ENCODE measurements at places on chromosomes 12 and 14.
A peak's percentile ranks its signal among the peaks of the same experiment; 100 is the strongest.

DNA sequence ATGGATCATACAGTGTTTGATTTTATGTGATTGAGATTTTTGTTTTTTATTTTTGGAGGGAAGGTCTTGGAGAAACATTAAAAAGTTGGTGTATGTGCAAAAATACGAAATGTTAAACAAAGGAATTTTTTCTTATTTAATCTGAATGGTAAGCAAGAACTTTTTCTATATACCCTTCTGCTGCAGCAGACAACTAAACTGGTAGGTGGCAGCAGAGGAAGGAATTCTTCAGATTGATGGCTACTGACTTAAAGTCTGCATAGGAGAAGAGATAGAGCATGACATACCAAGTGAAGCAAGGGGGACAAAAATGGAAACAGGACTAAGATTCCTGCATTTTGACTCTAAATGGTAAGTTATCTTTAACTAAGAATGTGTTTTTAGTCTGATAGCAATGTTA, 42.0 kb upstream of the A2ML1 start:
- DNase-seq: peak; percentile 9

- DNase-seq: no peak
These were observed 97.6 kb downstream of the BCAT1 start for GRCh38 chr12:24851341-24851740.

- DNase-seq: no peak
These were observed 182.7 kb downstream of the KICS2 start for GRCh38 chr12:64039281-64039871.

DNA sequence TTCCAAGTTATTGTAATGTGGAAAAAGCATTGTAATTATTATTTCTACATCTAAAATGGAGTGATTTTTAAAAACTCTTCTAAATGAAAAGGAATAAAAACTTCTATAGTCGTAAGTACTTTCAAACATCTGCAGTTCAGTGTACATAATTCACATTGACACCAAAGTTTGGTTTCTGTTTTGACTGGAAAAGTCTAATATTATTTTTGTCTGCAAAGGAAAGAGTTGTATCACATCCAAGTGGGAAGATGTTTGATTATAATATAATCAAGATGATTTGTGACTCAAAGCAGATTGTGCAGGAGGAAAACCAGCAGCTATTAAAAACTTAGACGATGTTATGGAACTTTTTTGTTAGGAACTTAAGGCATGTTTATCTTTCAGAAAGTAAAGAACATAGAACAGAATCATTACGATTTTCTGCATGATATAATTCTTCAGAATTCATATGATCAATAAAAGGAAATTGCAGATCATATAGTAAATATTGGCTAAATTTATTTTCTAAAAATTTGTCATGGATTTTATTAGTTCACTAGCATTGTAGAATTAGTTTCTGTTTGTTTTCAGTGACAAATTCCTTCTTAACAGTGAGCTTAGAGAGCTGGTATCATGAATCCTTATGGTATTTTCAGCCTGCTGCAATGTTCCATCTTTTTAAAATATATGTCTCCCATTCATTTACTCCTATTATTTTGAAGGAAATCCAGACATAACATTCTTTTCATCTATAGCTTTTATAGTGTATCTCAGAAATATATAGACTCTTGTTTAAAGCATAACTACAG, 145.8 kb downstream of the MIPOL1 start:
- DNase-seq: no peak

DNA sequence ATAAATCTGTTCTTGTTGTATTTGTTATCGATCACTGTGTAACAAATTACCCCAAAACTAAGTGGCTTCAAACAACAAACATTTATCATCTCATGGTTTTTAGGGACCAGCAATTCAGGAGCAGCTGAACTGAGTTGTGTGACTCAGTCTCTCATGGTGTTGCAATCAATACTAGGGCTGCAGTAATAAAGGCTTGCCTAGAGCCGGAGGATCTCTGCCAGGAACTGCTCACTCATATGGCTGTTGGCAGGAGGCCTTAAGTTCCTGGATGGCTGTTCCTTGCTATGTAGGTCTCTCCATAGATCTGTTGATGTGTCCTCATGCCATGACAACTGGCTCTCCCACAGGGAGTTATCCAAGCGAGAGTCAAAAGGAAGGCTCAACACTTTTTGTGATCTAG, 3.8 kb upstream of the PSMC6 start:
- DNase-seq: no peak

- DNase-seq: no peak
These were observed 21.4 kb upstream of the CKAP4 start for GRCh38 chr12:106269150-106269771.

GRCh38 chr12:116065606-116066005, 211.9 kb downstream of the MED13L start:
- no peak for DNase-seq

- no peak for DNase-seq
These were observed 258.6 kb upstream of the DCN start for GRCh38 chr12:91441246-91441645.

DNA sequence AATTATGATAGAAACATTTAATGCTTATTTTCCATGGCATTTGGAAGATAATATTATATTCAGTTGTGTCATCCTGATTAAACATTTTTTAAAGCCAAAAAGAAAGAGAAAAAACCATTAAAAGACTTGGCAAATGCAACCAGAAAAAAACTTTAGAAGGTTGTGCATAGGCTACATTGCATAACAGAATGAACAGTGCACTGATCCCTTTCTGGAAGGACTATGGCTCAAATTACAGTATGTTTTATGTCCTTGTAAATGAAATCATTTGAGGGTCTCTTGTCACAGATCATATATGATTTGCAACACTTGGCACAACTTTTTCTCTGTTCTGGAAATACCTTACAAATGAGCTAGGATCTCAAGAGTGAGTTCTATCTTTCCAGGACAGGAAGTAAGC, 275.2 kb upstream of the FLRT2 start:
- DNase-seq: no peak

GRCh38 chr12:87025976-87026375, 769.8 kb upstream of the MGAT4C start:
- no peak for DNase-seq

- peak; percentile 85 for DNase-seq
These were observed 129.3 kb upstream of the SSTR1 start for GRCh38 chr14:38078393-38078792.

DNA sequence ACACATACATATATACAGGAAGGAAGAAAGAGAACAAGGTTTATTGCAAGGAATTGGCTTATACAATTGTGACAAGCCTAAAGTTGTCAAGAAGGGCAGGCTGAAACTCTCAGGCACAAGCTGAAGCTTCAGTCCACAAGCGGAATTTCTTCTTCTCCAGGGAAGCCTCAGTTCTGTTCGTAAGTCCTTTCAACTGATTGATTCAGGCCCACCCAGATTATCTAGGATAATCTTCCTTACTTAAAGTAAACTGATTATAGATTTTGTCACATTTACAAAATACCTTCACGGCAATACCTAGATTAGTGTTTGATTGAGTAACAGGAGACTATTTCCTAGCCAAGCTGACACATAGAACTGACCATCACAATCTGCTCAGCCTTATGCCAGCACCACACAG, 81.5 kb upstream of the TMEM260 start:
- DNase-seq: no peak

DNA sequence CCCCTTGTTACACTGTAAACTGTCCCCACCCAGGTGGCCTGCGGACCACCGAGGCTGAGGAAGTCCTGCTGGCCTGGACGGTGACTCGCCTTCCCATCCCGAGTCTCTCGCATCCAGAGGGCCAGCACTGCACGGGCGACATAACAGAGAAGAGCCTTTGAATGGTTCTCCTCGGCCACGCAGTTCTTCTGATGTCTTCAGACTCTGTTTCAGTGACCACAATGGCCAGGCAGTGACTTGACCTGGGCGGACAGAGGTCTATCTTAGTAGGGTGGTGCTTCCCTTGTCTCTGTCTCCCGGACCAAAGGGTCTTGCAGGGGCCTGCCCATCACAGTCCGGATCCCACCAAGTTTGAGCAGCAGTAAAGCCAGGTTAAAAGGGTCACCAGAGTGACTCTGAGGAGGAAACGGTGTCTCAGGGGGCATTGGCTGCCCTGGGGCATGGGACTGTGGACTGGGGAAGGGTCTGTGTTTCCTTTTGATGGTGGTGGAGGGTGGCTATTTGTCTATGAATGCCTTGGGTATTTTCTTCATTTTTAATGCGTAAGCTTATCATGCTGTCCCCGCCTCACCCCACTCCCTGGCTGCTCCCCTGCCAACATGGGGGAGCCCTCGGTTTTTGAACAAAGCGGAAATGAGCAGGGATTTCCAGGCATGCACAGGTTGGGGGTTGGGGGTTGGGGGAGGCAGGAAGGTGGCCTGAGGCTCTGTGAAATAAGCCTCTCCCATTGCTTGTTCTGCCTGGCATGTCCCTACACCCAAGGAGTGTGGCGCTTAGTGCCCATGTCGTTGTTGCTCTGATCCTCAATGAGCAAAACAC, 10.3 kb downstream of the KRT85 start:
- DNase-seq: no peak

- DNase-seq: no peak
These were observed 120.9 kb downstream of the DAAM1 start for GRCh38 chr14:59309291-59309900.

DNA sequence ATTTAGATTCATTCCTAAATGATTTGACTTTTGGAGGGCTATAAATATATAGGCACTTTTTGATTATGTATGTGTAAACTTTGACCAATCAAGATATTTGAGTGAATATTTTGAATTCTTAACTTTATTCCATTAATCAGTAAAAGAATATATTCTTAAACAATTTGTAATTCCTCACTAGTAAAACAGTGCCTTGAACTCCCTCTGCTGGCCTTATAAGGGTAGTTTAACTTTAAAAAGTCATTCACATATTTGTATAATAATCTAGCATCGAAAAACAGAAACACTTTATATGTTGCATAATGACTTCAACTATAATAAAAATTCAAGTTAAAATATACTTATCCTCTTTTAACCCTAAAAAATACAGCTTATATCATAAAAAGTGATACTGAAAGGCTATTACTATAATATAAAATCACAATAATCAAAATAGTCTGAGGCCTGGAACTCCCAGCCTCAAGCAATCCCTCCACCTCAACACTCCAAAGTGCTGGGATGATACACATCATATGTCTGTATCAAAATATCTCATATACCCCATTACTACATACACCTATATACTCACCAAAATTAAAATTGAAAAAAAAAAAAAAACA, 31.2 kb downstream of the CCDC59 start:
- DNase-seq: peak; percentile 14

DNA sequence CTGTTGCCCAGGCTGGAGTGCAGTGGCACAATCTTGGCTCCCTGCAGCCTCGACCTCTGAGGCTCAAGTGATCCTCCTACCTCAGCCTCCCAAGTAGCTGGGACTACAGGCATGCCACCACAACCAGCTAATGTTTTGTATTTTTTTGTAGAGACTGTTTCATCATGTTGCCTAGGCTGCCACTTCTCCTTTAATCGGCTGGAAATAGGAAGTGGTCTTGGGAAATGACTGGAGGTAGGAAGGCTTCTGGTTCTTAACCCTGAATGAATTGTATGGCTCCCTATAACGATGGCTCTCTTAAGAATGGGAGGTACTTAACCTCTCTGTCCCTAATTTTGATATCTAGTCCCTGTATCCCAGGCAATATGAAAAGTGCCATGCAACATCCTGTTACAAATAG, 113.9 kb upstream of the USP15 start:
- no peak for DNase-seq

GRCh38 chr12:14959126-14959440, 2.3 kb downstream of the ARHGDIB start:
- DNase-seq: peak; percentile 46

DNA sequence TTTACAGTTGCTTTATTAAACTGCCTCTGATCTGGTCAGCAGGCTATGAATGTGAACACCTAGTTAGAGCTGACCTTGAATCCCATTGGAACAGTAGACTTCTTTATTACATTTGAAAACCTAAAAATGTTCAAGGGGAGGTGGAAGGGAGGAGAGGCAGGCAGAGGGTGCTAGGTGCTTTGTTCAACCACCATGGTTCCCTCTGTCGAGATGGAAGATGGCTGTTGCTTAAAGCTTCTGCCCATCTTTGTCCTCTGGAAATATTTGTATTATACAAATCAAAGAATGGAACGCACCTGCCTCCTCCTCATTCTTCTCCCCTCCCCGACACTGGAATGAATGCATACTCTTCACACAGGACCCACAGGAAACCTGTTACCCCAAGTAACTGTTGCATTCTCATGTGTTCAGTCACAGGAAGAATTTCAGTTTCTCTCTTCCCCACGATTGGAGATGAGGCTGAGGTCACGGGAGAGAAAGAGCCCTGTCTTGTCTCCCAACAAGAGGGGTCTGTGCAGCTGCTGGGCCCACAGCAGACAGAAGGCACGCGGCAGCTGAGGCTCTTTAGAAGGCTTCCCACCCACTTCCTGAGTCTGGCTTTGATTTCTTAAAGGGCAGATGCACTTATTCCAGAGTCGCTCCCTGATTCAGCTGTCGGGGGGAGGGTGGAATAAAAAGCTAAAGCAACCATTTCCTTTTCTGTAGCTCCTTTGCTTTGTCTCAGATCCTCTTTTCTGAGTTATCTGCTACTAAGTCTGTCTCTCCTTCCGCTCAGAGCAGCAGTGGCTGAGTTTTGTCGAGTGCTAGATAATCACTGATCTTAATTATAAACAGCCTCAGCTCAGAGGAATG, 217.9 kb upstream of the BTG1 start:
- peak; percentile 64 for DNase-seq

GRCh38 chr12:5966486-5967095, 21.5 kb upstream of the ANO2 start:
- no peak for DNase-seq

DNA sequence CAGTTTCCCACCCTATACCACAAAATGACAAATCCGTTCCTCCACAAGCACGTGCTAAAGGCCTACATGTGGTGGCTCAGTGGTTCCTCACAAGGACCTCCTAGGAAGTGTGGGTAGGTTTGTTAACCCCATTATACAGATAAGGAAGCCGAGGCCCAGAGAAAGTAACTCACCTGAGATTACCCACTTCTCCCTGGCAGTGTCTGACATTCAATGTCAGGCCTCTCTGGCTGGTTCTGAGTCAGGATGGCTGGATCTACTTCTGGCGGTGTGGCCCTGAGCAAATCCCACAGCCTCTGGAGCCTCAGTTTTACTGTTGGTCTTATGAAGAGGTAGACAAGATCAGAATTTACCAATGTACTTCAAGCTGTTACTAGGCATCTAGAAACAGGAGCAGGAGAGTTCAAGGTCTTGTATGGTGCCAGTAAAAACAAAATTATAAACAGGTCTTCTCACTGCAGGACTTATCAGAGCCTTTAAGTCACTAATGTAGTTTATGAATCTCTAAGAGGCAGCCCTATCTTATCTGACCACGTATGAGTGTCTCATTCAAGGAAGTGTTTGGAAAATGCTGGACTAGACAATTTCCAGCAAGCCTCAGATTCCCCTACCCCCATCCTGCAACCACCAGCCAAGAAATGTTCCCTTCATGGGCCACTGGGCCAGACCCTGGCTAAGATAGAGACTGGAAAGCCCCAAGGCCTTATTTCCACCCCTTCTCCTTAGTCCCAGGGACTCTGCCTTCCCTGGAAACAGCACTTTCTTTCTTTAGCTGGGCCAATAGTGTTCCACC, 4.2 kb downstream of the HSPB8 start:
- DNase-seq: no peak

All from CD4-positive, alpha-beta T cell treated with Interleukin-17A for 1 hour (primary cell).